Activated CD4-positive, alpha-beta T cell treated with anti-CD3 and anti-CD28 coated beads, Interleukin-10, Interleukin-2, amounts not matched to agents 100 ng/mL and 50 ng/mL, durations not matched to agents 16 hours and 8 hours (primary cell): ENCODE measurements at places on chromosomes 2 and 18.

DNA sequence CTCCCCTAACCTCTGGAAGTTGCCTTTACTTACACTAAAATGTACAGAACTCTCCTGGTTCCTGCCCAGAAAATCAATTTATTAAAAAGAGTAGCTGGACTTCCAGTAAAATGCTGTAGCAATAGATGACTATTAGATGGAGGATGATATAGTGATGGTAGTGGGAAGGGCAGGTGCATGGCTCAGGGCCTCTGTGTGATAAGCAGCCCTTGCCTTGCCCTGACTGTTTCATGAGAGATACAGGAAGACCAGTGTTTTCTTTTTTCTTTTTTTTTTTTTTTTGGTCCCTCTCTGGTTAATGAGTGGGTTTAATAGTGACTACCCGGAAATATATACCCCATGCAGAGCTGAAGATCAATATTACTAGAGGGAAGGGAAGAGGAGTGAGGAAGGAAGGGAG lies 48.7 kb upstream of the NEDD4L start:
- DNase-seq, result no peak

- no peak for DNase-seq
Measured at GRCh38 chr2:141021611-141022010, 1109.2 kb downstream of the LRP1B start.

GRCh38 chr2:239489481-239489880 lies 88.7 kb upstream of the HDAC4 start:
- DNase-seq, result no peak

GRCh38 chr2:98348066-98348561 lies 1.9 kb downstream of the CNGA3 start:
- no peak for DNase-seq

DNA sequence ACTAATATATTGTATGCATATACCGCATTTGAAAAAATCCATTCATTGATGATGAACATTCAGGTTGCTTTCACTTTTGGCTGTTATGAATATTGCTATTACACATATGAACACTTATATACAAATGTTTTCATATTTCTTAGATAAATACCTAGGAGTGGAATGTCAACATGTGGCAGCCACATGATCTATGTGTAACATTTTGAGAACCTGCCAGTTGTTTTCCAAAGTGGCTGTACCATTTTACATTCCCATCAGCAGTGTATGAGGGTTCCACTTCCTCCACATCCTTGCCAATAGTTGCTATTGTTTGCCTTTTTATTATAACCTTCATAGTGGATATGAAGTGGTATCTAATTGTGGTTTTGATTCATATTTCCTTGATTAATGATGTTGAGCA lies 40.5 kb downstream of the CCDC85A start:
- DNase-seq, result no peak

DNA sequence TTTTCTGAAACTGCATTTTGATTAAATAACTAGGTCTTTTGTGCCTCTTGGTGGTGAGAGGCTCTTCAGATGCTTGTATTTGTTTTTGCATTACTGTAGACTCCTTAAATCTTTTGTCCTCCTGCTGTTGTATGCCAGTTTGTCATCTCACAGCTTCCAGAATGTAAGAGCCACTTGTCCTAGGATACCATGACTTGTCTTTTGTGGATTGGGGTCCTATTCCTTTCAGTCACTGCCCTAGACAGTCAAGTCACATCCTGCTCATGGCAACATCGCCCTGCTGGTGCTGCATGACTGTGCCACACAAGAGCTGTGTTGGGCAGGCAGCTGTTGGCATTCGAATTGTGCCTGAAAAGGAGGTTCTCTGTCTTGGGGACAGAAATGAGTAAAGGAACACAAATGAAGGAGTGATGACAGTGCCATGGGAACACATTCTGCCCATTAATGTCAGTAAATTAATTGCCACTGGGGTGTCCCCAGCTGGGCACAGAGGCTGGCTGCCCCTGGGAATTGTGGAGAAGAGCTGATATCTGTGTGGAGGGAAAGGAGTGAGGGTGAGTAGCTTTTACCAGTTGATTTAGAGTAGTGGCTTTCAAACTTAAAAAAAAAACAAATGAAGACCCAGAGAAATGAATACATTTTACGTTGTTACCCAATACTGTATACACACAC lies 140.3 kb downstream of the ARL6IP6 start:
- DNase-seq, result no peak

GRCh38 chr18:54378057-54378456 lies 20.4 kb downstream of the C18orf54 start:
- peak; percentile 38 for DNase-seq

DNA sequence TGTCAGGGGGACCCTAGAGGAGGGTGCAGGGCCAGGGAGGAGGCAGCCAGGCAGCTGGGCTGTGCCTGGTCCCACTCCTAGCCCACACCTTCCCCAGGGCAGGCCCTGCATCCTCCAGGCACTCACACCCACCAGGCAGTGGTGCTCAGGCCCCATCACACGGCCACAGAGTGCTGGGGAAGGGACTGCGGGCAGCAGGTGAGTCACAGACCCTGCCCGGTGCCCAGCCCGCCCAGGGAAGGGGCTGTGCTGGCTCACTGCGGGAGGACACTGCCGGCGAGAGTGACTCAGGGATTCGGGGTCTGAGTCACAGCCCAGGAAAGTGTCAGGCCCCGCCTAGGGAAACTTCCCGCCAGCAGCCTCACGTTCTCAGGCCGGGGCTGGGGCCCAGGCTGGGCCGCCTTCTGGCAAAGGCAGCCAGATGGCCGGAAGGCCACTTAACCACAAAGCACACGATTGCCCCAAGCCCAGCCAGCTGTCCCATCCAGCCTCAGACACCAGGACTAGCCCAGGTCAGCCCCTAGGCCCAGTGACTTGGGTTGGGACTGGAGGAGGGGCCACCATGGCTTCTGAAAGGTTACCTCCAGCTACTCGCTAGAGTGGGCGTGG lies 42.2 kb downstream of the BIN1 start:
- peak; percentile 96 for DNase-seq

DNA sequence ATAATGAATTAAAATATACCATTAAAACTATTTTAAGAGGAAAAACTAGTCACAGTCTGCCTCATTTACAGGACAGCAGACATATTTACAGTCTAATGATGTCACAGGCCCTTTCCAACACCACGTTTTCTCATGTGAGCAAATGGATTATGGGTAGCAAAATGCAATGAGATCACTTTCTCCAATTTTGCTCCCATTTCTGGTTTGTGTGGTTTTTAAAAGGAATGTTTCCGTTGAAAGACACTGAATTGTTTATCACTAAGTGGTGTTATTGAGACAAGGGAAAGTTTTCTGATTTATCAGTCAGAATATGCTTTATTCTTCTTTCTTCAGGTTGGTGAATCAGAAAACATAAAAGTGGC lies 11.4 kb upstream of the NR4A2 start:
- DNase-seq, result no peak

GRCh38 chr2:232229911-232230310 lies 148.6 kb upstream of the ALPP start:
- no peak for DNase-seq

DNA sequence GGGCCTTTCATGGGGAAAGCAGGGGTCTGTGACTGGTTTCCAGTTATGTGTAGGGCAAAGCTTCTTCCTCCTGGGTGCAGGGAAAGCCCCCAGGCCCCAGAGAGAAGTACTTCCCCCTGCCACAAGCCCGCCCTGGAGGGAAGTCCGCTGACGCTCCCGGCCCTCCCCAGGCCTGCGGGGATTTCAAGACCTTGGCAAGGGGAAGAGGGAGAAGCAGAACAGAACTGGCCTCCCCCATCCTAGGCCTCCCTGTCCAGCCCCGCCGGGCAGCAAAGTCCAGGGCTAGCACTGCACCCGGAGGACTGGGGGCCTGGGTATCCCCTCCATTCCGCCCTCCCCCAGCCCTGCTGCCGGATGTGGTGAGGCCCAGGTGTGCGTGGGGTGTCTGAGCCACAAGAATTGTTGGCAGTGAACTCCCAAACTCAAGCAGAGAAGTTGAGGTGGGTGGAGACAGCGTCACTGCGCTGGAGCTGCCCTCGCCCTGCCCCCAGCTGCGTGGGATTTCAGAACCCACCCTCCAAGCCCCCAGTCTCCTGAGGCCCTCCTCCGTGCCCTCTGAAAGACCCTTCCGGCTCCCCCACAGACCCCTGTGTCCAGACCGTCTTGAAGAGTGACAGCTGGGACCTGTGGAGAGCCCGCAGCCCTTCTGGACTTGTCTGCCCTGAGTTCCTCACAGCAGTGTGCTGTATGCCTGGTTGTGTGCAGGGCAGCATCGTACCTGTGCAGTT lies 1.1 kb upstream of the DUSP2 start:
- DNase-seq, result peak; percentile 88

DNA sequence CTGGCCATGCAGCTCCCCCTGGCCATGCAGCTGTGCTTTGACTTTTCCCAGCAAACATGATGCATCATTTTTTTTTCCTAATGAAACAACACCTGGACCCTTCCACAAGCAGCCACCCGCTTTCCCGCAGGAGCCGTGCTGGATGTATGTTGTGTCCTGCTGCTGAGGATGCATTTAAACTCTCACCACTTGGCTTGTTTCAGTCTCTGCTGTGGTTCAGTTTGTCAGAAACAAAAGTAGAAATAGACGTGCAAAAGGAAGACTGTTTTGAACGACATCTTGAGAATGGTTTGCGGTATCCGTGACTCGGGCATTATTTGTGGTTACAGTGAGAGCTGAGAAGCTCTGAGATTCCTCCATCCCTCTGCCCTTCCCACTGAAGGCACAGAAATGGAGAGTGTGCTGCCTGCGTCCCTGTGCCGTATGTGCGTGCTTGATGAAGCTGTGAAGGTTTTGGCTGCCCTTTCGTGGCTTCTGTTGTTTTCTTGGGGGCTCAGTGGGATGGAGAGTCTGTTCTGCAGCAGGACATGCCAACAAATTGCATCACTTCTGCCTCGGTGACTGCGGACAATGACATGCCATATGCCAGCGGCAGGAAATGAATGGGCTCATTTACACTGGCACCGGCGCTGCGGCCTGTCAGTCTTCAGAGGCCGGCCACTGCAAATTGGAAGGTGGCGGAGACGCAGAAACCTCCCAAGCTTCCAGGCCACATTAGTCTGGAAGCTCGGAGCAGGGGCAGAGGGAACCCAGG lies 417.7 kb upstream of the SALL3 start:
- no peak for DNase-seq

GRCh38 chr2:5932556-5933469 lies 240.6 kb downstream of the SOX11 start:
- DNase-seq, result no peak

GRCh38 chr2:185978634-185979407 lies 240.2 kb downstream of the FSIP2 start:
- no peak for DNase-seq

DNA sequence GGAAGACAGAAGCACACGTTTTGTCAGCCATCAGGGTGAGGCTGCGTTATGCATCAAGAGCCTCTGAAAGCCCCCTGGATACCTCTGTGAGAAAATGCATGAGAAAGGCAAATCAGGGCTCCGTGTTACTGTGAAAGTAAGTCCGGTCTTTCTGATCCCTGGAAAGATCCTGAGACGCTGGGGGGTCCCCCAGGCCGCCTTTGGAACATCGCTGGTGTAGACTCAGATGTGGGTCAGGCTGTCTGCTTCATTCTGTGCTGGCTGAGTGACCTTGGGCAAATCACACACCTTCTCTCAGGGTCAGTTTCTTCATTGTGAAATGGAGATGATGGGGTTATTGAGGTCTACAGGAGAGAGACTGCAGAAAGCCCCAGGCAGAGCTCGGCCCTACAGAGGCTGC lies 42.0 kb upstream of the HS6ST1 start:
- no peak for DNase-seq

- no peak for DNase-seq
Measured at GRCh38 chr18:76377359-76377756, 117.7 kb downstream of the ZNF516 start.

DNA sequence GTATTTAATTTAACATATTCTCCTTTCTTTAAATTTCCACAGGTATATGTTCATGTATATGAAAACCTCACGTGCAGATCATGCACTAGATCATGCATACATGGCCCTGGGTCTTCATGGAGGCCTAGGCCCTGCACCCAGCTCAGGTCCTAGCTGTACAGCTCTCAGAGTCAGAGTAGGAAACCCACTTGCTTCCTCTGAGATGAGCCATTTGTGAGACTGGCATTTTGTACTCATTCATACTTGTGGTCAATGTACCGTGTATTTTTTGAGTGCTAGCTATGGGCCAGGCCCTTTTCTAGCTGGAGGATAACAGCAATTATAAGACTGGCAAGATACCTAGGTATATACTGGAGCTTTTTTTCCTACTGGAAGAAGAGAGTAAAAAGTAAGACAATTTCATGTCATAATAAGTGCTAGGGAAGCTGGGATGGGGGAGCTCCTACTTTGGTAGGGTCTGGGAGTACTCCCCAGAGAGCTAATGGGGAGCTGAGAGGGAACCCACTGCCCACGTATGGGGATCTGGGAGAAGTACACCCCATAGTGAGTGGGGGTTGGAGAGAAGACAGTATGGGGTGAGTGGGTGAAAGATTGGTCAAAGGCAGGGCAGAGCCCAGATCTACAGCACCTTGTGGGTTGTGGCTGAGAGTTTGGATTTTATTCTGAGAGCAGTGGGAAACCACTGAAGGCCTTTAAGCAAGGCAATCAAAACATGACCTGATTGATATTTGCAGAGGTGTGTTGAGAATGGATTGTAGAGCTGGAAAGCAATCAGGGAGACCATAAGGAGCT lies 72.0 kb downstream of the POLE4 start:
- DNase-seq, result peak; percentile 26

- DNase-seq, result no peak
Measured at GRCh38 chr2:84160453-84160852, 298.6 kb downstream of the SUCLG1 start.

DNA sequence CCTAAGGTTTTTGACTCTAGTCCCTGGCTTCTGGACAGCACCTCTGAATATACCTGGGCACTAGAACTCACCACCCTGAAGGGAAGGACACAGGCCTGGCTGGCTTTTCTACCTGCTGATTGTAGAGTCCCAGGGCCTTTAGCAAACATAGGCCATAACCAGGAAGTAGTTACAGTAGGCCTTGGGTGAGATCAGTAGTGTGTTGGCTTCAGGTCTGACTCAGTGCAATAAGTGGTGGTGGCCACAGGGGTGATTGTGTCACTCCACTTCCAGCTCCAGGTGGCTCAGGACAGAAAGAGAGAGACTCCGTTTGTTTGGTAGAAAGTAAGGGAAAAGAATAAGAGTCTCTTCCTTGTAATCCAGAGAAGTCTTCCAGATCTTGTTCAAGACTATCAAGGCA lies 101.7 kb upstream of the LGALSL start:
- peak; percentile 43 for DNase-seq
